ENCODE measurements at places on chromosomes 3 and 15.

GRCh38 chr3:154548341-154548740 is 118.4 kb upstream of the GPR149 start:
- no peak for DNase-seq

DNA sequence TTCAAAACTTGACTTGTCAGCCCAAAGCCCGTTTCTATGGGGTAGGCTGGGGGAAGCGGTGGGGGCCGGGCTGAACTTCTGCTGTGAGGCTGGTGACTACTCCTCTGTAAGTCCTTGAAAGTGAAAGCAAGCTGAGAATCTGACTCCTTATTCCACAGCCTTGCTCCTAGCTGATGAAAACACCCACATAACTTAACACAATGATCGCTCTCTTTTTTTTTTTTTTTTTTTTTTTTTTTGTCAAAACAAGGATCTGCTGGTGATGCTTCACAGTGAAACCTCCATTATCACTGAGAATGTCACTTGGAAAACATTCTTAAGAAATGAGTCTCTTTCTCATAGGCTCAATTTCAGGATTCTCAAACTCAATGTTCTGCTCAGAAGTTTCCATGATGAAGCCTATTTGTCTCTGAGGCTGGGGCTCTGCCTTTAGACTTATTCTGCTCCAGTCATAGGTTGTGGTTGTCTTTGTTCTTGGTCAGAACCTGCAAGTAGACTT is 31.4 kb upstream of the TKT start:
- peak; percentile 71 for DNase-seq

- no peak for DNase-seq
Measured at GRCh38 chr3:31364188-31364587, 168.5 kb upstream of the STT3B start.

- no peak for DNase-seq
Measured at GRCh38 chr3:151962912-151963311, 89.5 kb downstream of the SUCNR1 start.

DNA sequence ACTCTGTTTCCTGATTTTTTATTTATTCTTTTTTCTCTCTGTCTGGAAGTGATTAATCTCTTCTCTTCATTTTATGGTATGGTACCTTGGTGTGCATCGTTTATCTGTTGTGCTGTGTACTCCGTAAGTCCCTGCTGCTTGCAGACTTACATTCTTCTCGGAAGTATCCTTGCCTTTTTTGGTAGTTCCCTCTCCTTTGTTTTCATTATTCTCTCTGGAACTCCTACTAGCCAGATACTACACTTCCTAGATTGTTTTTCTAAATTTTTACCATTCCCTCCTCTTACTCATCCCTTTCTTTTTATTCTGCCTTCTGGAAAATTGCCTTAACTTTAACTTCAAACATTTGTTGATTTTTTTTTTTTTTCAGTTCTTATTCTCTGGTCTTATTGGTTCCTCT is 27.2 kb downstream of the PIK3CA start:
- no peak for DNase-seq

GRCh38 chr15:67542420-67543347 is at the start of gene MAP2K5:
TSS of gene MAP2K5 (plus strand) at chr15:67542703. CDS start at chr15:67543336, 633 bp downstream.
- DNase-seq = peak; percentile 69

GRCh38 chr3:70982700-70983140 is 600.8 kb downstream of the FOXP1 start:
- peak; percentile 47 for DNase-seq

- DNase-seq = no peak
Measured at GRCh38 chr3:125137358-125138033, 75.1 kb downstream of the SLC12A8 start.

GRCh38 chr15:48478581-48478980 is 147.4 kb downstream of the DUT start:
- DNase-seq = no peak

- peak; percentile 14 for DNase-seq
Measured at GRCh38 chr3:65412588-65412987, 626.1 kb downstream of the MAGI1 start.

GRCh38 chr15:77493324-77493907 is 72.7 kb downstream of the HMG20A start:
- no peak for DNase-seq

- DNase-seq = no peak
Measured at GRCh38 chr3:180040966-180041365, 4.2 kb upstream of the PEX5L start.

GRCh38 chr15:40439461-40439959 is 1.2 kb upstream of the BAHD1 start:
- no peak for DNase-seq

- no peak for DNase-seq
Measured at GRCh38 chr15:70064441-70064840, 33.3 kb downstream of the TLE3 start.

DNA sequence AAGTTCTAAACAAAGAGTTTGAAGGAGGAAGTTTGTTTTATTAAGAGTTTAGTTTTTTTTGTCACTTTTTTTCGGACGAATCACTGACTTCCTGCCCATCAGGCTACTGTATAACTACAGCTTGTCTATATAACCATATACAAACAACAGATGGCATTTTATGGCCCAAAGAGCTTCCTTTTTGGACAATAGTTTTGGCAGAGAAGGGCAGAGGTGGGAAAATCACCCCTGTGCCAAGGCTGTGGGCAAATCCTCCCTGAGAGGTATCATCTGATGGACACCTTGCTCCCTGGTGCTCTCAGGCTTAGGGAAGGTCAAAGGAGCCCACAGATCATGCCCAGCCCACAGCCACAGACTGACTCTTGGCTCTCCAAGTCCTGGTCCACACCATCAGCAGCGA is 113.4 kb downstream of the OXNAD1 start:
- DNase-seq = no peak

GRCh38 chr3:171250444-171250843 is 209.8 kb downstream of the TNIK start:
- DNase-seq = no peak

- no peak for DNase-seq
Measured at GRCh38 chr3:129105862-129106261, 15.7 kb downstream of the RAB43 start.

DNA sequence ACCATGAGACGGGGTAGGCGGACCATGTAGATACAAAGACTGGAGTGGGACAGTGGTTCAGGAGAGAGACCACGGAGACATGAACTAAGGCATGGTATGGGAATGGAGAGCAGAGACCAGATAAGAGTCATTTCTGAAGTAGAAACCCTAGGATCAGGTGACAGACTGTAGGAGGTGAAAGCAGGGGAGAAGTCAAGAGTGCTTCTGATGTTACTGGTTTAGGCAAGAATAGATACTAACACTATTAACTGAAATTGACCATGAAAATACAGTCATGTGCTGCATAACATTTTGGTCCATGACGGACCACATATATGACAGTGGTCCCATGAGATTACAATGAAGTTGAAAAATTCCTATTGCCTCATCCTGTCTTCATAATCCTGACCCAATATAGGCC is 41.7 kb downstream of the RASGRP1 start:
- no peak for DNase-seq

DNA sequence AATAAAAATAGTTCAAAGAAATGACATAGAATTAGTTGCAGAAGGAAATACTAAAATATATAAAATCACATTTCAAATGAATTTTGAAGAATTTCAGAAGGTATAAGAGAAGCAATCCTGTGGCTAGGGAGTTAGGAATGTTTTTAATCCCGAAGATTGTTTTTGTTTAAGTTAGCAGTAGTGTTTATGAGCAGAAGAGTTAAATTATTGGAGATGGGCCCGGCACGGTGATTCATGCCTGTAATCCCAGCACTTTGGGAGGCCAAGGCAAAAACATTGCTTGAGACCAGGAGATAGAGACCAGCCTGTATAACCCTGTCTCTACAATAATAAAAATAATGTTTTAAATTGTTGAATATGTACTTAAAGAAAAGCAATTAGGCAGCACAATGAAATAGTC is 432.5 kb downstream of the MFSD1 start:
- no peak for DNase-seq

- peak; percentile 38 for DNase-seq
Measured at GRCh38 chr3:152269831-152270734, 1.4 kb downstream of the MBNL1 start.

- DNase-seq = peak; percentile 53
Measured at GRCh38 chr3:124786511-124787241, 56.4 kb downstream of the UMPS start.

DNA sequence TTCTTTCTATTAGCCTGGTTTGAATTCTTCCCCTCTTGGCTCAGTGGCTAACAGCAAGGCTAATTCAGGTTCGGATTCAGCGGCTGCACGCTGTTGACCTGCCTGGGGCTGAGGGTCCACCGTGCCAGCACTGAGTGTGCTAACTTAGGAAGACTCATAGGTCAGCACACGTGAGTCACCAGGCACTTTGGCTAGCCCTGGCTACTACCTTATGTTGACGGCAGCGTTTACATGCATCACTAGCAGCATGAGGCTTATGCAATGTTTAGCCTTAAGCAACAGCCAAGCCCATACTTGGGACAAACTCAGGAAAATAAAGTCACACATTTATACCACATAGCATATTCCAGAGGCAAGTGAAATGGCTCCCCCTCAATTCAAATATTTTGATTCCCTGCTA is 137.7 kb downstream of the RAB11A start:
- no peak for DNase-seq

DNA sequence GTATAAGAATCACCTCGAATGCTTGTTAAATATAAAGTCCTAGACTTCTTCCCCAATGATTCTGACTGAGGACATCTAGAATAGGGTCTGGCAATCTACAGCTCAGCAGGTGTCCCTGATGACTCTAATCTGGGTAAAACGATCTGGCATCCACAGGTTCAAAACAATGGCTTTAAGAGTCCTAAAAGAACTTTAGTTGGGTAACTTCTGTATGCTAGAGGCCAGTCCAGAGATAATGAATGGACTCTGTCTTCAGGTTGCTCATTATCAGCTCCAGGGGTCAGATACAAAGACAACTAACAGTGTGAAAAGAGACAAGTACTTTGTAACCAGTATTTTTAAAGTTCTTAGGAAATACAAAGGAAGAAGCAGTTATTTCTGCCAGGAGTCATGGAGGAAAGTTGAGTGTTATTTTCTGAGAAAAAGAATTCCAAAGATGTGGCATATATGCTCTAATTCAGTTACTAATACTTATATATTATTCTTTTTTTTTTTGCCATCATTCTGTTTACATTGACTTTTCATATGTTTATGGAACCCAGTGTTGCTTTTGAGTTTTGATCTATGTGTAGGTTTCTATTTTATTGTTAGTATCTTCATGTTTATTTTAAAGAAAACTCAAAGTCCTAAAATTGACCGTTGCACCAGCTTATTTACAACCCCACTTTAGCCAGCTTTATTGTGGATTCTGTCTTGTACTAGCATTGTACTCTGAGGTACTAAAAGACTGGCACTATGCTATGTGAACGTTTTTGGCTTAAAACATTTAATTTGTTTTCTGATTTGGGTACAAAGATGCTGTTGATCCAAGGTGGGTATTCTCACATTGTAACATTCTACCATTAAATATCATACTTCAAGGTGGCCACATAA is 3.1 kb upstream of the GPR15 start:
- DNase-seq = no peak

DNA sequence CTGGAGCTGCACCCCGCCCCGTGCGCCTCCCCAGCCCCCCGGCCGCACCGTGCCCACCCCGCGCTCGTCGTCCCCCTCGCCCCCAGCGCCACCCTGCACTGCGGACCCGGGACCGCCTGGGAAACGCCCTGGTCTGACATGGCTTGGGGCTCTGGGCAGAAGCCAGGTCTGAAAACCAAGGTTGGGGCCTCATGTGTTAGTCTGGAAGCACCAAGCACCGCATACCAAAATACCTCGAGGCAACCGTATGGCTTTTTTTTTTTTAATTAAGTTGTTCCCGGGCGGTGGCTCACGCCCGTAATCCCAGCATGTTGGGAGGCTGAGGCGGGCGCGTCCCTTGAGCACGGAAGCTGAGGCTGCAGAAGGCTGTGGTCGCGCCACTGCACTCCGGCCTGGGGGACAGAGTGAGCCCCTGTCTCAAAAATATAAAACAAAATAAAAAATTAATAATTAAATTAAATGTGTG is 91.5 kb upstream of the CHD2 start:
- no peak for DNase-seq

GRCh38 chr3:55988905-55989304 is 479.4 kb downstream of the ERC2 start:
- DNase-seq = no peak

GRCh38 chr3:140695361-140696061 is 17.6 kb downstream of the TRIM42 start:
- DNase-seq = no peak

DNA sequence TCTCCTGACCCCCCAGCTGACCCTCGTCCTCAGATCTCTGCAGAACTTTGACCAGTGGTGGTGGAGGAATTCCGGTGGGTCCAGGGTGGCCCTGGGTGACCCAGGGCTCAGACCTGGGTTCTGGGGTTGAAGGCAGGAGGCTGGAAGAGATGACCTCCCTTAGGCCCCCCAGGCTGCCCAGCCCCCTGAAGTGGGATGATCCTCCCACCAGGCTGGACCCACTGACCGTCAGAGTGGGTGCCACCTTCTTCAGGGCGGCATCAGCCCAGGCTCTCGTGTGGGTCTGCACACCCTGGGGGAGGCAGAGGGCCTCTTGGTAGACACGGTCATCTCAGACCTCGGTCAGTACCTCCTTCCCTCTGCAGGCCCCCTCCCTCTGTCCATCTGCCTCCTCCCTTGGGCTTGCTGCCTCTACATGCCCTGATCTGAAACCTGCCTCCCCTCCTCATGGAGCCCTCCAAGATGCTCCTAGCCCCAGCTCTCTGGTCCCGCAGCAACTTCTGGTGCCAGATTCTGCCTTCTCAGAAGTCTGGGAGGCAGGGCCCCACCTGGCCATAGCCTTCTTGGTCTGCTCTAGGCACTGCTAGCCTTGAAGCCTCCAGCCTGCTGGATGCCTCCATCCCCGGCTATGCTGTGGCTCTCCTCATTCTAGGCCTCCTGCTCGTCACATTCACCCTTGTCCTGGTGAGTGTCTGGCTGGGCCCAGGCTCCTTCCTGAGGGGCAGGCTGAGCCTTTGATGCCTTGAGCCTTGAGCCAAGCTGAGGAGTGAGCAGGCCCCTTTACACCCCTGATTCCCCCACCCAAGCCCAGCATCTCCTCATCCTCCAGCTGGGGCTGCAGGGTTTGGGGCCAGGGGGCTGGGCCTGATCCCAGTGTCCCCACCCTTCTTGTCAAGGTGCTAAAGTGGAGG is 49.1 kb upstream of the CSPG4 start:
- no peak for DNase-seq
